ENCODE measurements at places on chromosomes 6 and 20.

- DNase-seq = no peak
Observed at GRCh38 chr6:146917182-146917581, 287.0 kb upstream of the STXBP5 start.

DNA sequence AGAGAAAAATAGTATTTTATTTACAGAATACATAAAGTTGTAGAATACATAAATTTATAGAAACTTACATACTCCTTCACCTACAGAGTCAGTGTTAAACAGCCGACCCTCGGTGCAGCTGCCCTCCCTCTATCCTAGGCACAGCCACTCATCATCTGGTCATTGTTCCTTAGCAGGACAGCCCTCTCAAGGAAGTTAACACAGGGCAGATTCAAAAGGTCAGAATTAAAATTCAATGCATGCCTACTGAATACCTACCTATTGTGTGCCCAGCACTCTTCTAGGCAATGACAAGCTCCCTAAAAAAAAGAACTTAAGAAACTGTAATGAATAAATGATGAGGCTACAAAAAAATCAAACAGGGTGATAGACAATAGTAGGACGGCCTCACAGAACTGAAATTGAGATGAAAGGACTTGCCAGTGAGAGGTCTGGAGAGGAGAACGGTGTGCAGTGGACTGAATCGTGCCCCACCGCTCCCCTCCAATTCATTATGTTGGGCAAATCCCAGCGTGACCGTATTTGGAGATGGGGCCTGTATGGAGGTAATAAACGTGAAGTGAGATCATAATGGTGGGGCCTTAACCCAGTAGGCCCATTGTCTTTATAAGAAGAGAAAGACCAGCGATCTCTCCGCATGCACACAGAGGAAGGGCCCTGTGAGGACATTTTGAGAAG, 326.0 kb downstream of the PACRG start:
- no peak for DNase-seq

- no peak for DNase-seq
Observed at GRCh38 chr6:46648869-46649492, 3.6 kb downstream of the CYP39A1 start.

GRCh38 chr6:36000451-36000850, 24.0 kb downstream of the SLC26A8 start:
- no peak for DNase-seq

GRCh38 chr6:71103130-71103529, 146.3 kb upstream of the B3GAT2 start:
- no peak for DNase-seq

- no peak for DNase-seq
Observed at GRCh38 chr6:28945349-28945748, 21.6 kb upstream of the TRIM27 start.

Data from GM06990 (cell line).